ENCODE measurements at places on chromosomes 6 and 20.

GRCh38 chr6:152086223-152086873 lies 278.9 kb downstream of the ESR1 start:
- no peak for DNase-seq

DNA sequence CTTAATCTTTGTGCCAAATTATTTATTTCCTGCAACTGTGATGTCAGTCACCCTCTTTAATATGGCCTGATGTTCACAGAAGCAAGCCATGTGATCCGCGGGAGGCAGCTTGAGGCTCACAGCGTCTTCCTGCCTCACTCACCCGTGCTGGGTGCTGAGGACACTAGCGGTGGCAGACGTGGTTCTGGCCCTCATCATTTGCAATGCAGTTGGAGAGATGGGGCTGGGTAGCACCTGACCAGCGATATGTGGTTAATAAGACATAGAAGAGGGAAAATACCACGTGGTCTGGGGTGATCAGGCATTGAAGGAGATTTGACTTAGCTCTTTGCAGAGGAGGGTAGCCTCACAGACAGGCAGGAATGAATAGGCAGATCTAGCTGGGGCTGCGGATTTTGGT lies 264.7 kb downstream of the TMEM242 start:
- DNase-seq = no peak

DNA sequence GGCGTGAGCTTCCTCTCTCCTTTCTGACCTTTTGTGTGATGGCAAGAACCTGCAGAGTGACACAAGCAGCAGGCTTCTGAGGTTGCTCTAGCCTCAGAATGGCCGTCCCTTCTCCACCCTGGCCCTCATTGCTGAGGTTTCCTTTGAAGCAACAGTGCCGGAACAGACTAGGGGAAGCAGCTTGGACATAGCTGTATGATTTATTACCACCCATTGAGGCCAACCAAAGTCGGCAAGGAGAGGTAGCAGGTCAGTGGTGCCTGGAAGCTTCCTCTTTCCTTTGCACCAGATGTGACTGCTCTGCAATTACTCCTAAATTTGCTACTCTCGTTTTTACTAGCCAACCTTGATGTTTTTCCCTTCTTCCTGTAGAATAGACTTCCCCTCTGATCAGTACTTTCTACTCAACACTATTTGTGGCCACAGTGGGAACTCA lies 31.4 kb downstream of the PTPN1 start:
- no peak for DNase-seq

DNA sequence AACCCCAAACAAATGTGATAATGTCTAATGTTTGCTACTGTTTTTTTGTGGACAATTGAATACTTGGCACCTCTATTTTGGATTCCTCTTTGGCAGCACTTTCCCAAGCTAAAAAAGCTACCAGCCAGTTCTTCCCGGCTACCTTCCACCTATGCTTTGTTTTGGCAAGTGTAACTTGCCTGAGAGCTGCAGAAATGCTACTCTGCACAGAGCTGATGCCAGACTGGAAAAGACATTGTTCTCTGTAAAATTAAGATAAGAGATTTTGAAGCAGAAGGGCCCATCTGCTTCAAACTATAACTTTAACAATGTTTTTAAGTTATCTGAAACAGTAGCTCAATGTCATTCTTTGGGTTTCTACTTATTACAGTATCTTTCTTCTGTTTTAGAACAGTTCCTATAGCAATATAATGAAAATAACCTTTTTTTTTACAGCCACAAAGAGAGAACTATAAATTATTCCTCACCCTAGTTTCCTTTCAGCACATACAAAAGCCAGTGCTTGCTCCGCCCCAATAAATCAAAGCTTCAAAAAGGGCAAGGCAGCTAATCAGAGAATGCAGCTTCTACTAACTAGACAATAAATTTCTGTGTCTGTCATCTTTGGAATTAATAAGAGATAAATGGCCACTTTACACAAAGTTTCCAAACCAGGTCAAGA lies 183.1 kb downstream of the UBE3D start:
- no peak for DNase-seq

DNA sequence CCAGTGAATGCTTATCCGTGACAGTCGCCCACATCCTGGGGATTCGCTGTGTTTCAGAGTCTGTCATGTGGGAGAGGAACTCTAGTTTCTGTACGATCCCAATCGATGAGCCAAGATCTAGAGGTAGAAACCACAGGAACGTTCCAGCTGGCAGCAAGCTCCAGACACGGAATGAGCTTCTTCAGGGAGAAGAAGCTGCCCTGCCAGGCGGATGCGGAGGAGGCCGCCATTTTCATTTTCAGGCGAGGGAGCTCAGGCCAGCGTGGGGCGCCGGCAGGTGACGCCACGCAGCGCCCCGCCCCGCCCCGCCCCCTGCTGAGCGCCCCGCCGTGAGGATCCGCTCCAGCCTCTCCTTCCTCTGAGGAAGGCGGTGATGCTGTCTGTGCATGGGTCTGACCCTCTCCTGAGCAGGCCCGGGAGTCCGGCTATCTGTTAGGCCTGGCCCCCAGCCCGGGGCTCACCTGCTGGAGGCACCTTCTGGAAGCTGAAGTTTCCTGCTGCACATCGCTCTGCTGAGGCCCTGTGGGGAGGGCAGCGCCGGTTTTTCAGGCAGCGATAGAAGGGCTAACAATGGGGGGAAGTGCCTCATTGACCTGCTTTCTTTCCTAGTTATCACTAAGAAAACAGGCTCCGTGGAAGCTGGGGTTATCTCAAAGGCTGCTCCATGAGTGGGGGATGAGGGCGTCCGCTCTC lies 147.5 kb downstream of the ERMARD start:
- DNase-seq = no peak

- DNase-seq = no peak
These were observed 362.1 kb upstream of the AGPAT4 start for GRCh38 chr6:161635975-161636374.

GRCh38 chr20:23629542-23630391 lies 8.0 kb downstream of the CST3 start:
- DNase-seq = no peak

DNA sequence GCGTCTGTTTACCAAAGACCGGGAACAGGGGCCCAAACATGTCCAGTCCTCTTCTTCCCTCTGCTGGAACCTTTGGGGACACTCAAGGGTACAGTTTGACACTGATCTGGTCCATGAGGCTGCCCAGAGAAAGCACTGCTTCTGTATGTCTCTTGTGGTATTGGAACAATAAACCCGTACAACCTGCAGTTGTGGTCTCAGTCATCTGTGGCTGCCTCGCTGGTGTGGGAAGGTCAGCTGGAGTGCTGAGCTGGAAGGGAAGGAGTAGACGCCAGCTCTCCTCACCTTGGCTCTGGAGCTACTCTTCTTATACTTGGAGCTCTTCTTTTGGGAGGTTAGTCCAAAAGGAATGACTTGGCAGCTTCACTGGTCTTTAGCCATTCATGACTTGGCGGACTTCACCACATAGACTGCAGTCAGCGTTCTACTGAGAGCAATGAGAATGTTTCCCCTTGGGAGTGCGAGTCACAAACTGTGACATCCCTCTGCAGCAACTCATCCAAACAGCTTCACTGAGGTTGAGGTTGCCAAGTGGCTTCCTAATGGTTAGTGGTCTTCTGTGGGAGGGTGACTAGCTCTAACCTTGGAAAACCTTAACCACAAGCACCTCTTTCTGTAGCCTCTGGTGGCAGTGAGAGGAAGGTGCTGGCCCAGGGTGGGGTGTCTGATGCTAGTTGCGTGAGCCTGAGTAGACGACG lies 81.2 kb downstream of the ASXL1 start:
- DNase-seq = no peak

GRCh38 chr6:8172530-8172929 lies 70.2 kb upstream of the EEF1E1 start:
- no peak for DNase-seq

- DNase-seq = no peak
These were observed 7.7 kb upstream of the ZKSCAN8 start for GRCh38 chr6:28134015-28134414.

DNA sequence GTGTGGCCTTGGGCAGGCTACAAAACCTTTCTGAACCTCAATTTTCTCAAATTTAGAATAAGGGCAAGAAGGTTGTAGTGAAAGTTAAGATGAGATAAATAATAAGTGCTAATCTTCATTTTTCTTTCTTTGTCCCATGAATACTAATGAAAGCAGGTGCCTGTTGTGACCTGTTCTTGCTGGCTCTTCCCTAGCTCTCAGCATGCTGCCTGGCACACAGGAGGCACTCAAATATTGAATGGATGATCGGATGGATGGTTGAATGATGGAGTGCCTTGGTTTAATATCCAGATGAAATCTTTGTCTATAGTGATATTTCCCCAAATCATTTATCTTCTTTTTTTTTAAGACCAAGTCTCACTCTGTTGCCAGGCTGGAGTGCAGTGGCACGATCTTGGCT lies 15.0 kb downstream of the PBOV1 start:
- DNase-seq = no peak

DNA sequence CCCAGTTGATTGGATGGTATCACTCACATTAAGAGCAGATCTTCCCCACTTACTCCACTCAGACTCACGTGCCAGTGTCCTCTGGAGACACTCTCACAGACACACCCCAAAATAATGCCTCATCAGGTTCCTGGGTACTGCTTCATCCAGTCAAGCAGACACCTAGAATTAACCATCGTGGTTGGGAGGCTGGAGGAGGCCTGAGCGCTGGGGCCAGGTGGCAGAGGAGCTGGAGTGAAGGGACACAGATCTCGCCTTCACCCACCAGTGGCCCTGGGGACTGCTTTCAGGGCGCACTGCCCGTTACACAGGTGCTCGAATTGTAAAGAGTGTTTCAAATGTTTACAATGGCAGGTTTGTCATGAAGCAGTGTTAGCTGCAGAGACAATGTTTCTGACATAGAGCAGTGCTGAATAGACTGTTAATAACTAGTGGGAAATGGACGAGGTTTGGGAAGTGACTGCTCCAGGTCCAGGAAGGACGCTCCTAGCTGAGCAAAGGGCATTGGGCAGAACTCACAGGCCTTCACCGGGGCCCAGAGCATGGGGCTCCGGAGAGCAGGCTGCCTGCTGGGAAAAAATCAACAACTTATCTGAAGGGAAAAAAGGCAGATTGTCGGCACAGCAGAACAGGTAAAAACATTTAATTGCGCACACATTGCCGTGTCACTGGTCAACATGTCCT lies 38.4 kb downstream of the TMEM242 start:
- no peak for DNase-seq

- DNase-seq = no peak
These were observed 311.0 kb downstream of the LRFN2 start for GRCh38 chr6:40276141-40276540.

- DNase-seq = no peak
These were observed 23.8 kb downstream of the HLA-DOB start for GRCh38 chr6:32792901-32793435.

GRCh38 chr6:114170372-114170771 lies 172.5 kb downstream of the HS3ST5 start:
- no peak for DNase-seq

DNA sequence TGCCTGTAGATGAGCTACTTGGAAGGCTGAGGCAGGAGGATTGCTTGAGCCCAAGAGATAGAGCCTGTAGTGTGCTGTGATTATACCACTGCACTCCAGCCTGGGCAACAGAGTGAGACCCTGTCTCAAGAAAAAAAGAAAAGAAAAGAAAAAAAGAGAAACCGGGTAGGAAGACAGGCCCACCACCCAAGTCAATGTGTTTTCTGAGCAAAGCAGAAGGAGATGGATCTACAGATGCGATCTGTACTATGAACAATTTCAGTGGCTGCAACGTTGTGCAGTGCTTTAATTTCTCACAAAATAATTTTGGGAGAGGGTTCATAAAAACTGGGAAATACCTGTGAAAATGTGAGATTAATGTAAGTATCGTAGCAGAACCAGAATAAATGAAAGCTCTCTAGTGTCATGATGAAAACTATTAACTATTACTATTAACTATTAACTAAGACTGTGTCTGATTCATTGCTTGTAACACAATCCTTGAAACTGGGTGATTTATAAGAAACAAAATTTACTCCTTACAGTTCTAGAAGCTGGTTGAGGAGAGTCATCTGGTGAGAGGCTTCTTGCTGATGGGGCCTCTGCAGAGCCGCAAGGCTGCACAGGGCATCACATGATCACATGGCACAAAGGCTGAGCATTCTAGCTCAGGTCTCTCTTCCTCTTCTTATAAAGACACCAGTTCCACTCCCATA lies 233.1 kb upstream of the ZNF217 start:
- no peak for DNase-seq

- no peak for DNase-seq
These were observed 26.2 kb upstream of the TSHZ2 start for GRCh38 chr20:52945862-52946522.

- peak; percentile 43 for DNase-seq
These were observed 3.4 kb downstream of the LINC00237 start for GRCh38 chr20:21102603-21103311.

GRCh38 chr6:133502441-133503335 lies 261.5 kb downstream of the EYA4 start:
- DNase-seq = no peak

GRCh38 chr6:12538881-12539357 lies 177.6 kb upstream of the PHACTR1 start:
- no peak for DNase-seq

- no peak for DNase-seq
These were observed 200.3 kb downstream of the RNGTT start for GRCh38 chr6:88763160-88763559.

DNA sequence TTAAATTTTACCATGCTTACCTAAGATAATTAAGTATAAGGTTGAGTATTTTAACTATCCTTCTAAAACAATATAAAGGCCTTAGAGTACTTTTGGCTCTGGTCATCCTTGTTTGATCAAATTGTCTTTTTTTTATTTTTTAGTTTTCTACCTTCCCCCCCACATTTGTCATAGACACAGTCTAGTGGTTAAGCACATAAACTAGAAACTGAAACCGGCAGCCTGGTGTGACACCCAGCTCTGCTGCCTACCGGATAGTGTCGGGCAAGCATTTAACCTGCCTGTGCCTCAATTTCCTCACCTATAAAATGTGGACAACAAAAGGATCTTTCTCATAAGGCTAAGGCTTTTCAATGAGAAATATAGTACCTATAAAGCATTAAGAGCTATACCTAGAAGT lies 21.6 kb upstream of the TULP4 start:
- no peak for DNase-seq

All from naive thymus-derived CD8-positive, alpha-beta T cell (primary cell).